ENCODE measurements at places on chromosomes 6 and 20. TPM values are rescaled to one million over a fixed set of nuclear protein-coding genes. Genes with fewer than 3 reads are reported as not detected.

Gene NCOA6
- 20.9 TPM for total RNA-seq

DNA sequence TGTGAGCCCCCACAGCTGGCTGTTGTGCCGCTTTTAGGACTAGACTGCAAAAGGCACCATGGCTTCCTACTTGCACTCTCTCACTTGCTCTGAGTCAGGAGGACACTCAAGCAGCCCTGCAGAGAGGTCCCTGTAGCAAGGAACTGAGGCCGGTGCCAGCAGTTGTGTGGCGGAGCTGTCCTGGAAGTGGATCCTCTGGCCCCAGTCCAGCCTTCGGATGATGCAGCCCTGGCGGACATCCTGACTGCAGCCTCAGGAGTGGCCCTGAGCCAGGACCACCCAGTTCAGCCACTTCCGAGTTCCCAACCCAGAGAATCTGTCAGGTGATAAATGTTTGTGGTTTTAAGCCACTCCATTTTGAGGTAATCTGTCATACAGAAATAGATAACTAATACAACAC lies 17.5 kb downstream of the CTCFL start:
- no peak for DNase-seq

Gene HLA-DPA1
- total RNA-seq: 57.1 TPM

DNA sequence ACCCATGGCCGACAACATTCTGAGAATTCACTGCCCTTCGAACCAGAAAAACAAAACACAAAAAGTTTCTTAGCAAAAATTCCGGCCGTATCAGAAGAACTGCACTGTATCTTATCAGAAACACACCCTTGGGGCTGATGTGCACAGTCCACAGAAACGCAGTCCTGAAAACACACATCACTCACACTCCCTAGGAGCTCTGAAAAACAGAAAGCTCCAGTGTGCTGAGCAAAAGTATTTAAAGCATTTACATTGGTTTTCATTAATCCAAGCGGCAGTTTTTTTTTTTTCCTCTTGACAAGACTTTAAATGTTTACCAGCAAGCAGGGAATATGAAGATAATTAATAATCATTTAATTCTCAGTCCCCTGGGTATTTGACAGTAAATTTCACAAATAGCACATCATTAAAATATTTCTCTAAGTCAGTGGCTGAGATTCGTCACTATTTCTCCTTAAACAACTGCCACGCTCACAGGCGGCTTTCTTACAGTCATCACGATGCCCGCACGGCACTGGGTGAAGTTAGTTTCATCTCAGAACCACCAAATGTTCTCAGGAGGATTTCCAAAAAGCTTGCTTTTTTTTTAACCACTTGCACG lies 13.3 kb downstream of the NFATC2 start:
- DNase-seq: no peak

GRCh38 chr6:44646355-44646754 lies 258.8 kb downstream of the CDC5L start:
- DNase-seq: no peak

DNA sequence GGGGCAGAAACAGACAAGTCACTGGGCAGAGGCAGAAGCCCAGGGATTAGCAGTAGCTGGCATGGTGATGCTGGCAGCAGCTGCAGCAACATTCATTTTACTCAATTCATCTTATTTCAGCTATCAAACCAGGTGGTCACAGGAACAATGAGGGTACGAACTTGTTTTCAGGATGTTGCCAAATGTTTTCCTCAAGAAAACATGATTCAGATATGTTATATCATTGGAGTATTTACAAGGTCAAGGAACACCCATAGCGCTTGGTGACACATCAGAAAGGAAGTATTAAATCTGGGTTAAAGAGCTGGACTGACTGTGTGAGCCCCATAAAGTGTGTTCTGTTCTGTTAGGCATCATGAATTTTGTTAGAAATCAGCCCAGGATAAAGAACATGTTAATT lies 456.9 kb upstream of the ID4 start:
- DNase-seq: no peak
